Smooth muscle cell of trachea (primary cell): ENCODE measurements at places on chromosomes 6 and 20. TPM values are rescaled to one million over a fixed set of nuclear protein-coding genes. Genes with fewer than 3 reads are reported as not detected.

The ARMC2 gene
- 2.2 and 3.1 TPM in 2 replicates for total RNA-seq

The MAS1 gene
- total RNA-seq: not detected in 2 replicates

The PAX1 gene
- not detected in 2 replicates for total RNA-seq

The SAMD3 gene
- 2.0 and 5.1 TPM in 2 replicates for total RNA-seq

The HLA-DQA1 gene
- not detected in 2 replicates for total RNA-seq

The TAP1 gene
- total RNA-seq: 40.3 and 73.8 TPM in 2 replicates

The MYCT1 gene
- total RNA-seq: 0.44 TPM in 1 of 2 replicates, not detected in the other

The REV3L gene
- 125 and 184 TPM in 2 replicates for total RNA-seq

The BHLHE23 gene
- not detected in 2 replicates for total RNA-seq

The SIGLEC1 gene
- total RNA-seq: not detected in 2 replicates

The FOXO3 gene
- total RNA-seq: 42.9 and 64.3 TPM in 2 replicates

The BTN1A1 gene
- not detected in 2 replicates for total RNA-seq

The SAMD5 gene
- total RNA-seq: 0.99 and 2.6 TPM in 2 replicates

The GCNT2 gene
- 0.99 and 1.3 TPM in 2 replicates for total RNA-seq

The CST4 gene
- total RNA-seq: not detected in 2 replicates

The ZBTB2 gene
- 8.9 and 14.7 TPM in 2 replicates for total RNA-seq

The ADAT2 gene
- 4.1 and 12.1 TPM in 2 replicates for total RNA-seq

The SGK2 gene
- 0.83 TPM in 1 of 2 replicates, not detected in the other for total RNA-seq

The TCP11 gene
- total RNA-seq: 0.15 TPM in 1 of 2 replicates, not detected in the other

The LGSN gene
- total RNA-seq: under 0.01 TPM in 1 of 2 replicates, not detected in the other

The KCNB1 gene
- 0.33 TPM in 1 of 2 replicates, not detected in the other for total RNA-seq

The MEI4 gene
- not detected in 2 replicates for total RNA-seq
